Stimulated activated CD8-positive, alpha-beta memory T cell treated with anti-CD3 and anti-CD28 coated beads, Interleukin-4, amount 100 ng/mL, for 1 hour (primary cell): ENCODE measurements at places on chromosomes 7 and 10.

DNA sequence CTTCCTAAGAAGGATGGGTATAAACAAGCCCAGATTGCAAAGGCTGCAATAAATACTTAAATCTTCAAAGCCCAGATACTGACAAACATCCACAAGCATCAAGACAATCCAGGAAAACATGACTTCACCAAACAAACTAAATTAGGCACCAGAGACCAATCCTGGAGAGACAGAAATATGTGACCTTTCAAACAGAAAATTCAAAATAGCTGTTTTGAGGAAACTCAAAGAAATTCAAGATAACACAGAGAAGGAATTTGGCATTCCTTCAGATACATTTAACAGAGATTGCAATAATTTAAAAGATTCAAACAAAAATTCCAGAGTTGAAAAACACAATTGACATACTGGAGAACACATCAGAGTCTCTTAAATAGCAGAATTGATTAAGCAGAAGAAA, 23.0 kb downstream of the GSDME start:
- DNase-seq: no peak

- no peak for DNase-seq
Observed at GRCh38 chr10:22978287-22978686, 50.4 kb downstream of the ARMC3 start.

- no peak for DNase-seq
Observed at GRCh38 chr10:11113156-11113555, 95.5 kb downstream of the CELF2 start.

DNA sequence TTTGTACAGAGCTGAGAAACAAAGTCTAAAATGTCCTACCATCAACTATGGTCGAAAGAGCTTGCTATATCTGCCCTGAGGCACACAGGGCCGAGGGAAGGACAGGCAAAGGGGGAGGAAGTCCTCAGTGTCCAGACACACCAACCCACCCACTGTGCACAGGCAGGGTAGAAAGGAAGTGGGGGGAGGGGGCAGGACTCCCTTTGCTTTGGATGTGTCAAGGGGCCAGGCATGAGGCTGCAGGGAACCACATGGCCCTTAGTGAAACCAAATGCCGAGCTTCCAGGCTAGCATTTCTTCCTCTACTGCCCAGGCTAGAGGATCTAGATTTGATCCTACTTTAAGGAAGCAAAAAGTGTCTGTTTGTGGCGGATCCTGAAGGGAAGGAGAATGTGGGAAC, 28.6 kb downstream of the KCNH2 start:
- DNase-seq: no peak

DNA sequence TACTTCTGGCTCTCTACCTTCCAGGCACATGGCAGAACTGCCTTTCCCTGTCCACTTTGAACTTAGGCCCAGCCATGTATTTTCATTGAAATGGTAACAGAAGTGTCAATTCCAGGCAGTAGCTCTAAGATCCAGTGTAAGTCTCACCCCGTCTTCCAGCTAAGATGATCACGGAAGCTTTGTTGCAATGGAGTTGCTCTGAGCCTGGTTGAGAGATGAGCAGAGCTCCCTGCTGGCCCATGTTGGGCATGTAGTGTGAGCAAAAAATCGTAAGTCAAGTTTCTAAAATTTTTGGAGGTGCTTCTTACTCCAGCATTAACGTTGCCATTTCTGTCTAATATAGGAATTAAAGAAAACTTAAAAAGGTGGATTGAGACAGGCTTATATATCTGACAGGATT, 274.4 kb downstream of the IPMK start:
- DNase-seq: no peak

- DNase-seq: no peak
Observed at GRCh38 chr7:101947899-101948298, 130.5 kb downstream of the CUX1 start.

DNA sequence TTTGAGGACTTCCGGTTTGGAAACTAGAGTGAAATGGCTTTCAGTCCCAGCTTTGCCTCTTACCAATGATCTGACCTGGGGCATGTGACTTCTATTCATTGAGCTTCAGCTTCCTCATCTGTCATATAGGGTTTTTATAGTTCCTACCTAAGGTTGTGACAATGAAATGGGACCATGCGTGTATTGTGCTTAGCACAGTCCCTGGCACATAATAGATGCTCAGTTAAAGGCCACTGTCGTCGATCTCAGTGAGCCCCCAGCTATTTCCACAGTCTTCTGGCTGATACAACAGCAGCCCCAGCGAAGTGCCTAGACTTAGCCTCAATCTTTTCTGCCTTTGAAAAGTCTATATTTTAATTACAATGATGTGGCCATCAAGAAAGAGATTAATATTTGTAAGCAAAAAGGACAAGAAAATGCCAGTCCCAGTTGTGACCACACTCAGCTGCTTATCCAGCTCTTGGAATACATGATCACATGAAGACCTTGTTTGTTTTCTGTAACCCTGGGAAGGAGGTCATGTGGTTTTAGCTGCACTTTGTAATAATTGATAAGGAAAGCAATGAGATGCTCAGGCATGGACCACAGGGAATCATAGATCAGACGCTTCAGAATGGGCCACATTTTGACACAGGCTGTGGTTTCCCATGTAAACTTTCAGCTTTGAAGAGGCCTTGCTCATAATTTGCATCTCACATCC, 44.6 kb downstream of the VWA2 start:
- DNase-seq: no peak

DNA sequence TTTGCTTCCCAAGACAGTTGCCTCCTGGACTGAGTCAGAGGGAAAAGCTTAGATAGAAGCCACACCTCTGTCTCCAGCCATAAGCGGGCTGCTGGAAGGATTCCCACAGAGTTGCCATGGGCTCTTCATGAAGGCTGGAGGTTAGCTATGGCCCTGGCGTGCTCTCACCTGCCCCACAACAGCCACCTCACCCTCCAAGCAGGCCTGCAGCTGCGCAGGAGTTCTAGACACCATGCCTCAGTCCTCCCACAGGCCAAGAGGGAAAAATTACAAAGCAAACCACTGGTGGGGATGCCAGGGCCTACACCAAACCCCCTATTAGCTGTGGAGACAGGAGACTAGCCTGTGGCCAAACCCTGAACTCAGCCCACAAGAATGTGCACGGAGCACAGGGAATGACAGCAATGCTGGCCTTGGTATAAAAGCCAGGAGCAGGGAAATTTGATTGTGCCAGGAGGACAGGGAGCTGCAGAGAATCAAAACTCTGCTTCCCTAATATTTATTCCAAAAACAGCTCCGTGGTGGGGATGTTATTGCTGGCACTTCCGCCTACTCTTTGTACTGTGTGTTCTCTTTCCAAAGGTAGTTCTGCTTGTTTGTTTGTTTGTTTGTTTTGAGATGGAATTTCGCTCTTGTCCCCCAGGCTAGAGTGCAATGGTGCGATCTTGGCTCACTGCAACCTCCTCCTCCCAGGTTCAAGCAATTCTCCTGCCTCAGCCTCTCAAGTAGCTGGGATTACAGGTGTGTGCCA, 60.3 kb upstream of the STK17A start:
- no peak for DNase-seq

DNA sequence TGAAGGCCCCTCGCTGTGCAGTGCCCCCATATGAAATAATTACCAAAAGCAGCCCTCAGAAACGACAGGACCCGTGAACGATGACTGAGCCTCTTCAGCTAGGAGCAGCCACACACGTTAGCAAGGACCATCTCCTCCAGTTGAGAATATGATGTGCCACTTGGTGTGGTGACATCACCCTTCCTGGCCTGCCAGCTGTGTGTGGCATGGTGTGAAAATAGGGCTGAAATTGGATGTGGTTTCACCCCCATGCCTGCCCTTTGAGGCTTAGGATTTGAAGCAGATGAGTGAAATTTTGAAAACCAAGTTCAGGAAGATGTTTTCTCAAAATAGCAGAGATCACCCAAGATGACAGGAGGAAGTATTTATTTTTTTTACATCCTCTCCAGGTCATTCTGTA, 49.1 kb upstream of the BTBD16 start:
- DNase-seq: no peak

DNA sequence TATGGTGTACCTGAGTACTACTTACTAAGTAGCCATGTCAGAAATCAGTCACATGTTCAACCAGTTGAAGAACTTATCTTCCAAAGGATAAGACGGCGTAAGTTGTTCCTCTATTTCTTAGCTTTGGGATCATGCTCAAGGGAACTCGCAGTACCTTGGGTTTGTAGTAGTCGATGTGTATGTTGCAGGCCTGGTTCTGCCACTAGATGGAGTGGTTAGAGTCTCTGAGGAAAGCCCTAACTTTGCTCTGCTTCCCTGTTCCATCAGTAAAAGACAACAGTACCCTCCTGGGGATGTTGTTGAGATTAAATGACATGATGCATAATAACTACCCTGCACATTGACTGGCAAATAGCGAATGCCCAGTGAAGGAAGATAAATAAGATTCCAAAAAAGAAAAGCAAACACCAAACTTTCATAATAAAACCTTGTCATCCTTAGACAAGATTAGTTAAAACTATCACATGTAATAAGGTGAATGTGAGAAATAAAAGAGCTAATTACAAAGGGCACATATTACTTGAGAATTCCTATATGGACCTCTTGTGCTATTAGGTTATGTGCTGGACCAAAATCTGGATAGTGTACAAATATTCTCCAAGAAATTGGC, 165.9 kb downstream of the ABCA13 start:
- DNase-seq: no peak

DNA sequence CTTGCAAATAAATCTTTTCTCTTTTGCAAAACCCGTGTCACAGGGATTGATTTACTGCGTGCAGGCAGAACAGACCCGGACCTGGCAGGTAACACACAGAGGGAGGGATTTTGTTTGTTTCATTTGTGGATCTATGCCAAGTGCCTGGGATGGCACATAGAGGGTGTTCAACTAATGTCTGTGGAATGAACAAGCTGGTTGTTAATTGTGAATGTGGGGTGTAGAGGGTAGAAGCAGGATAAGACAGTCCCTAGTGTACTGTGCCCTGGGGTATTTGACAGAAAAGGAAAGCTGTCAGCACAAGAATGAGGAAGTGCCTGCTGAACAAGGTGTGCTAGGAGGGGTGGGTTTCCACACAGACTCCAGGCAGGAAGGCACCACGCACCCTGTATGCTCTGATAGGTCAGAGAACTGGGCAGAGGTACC, 331.8 kb downstream of the CALN1 start:
- no peak for DNase-seq

- no peak for DNase-seq
Observed at GRCh38 chr10:3729397-3729976, 55.5 kb downstream of the KLF6 start.

- DNase-seq: no peak
Observed at GRCh38 chr10:56632537-56632936, 271.5 kb upstream of the ZWINT start.

DNA sequence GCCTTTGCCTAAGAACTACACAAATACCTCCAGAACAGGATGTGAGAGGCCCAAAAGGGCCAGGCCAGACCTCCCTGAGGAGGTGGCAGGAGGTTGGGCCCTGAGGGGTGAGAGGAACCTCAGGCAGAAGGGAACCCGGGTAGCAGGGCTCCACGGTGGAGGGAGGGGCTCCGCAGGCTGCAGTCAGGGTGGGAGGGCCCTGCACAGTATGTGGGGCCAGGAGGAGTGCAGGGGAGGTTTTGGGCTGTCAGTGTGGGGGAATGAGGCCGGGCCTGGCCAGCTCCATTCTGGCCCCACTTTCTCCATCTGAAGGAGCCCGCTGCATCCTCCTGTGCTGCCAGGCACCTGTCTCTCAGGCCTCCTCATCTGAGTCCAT, 25.9 kb downstream of the DNAJB12 start:
- no peak for DNase-seq

- no peak for DNase-seq
Observed at GRCh38 chr7:91263384-91264045, 718 bp upstream of the FZD1 start.

- no peak for DNase-seq
Observed at GRCh38 chr10:89869592-89870156, 168.3 kb downstream of the KIF20B start.

- DNase-seq: no peak
Observed at GRCh38 chr10:84659497-84660439, 331.4 kb downstream of the CCSER2 start.

DNA sequence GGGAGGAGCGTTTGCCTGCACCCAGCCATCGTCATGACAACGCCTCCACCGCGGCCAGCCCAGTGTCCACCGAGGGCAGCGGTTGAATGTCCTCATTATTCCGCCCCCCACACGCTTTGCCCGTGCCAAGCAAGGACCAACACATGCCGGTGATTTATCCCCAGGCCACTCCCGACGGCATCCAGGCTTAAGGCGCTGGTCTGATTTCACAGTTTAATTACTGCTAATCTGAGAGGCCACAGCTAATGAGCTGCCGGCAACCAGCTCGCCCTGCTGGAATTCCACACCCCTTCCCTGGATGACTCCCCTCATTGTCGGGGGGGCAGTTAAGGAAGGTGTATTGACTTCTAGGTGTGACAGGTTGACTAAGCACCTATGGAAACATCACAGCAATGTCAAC, 432.3 kb downstream of the DNAJB6 start:
- no peak for DNase-seq

GRCh38 chr7:104964626-104965236, 49.3 kb upstream of the KMT2E start:
- DNase-seq: no peak

- DNase-seq: no peak
Observed at GRCh38 chr7:81367326-81367931, 402.4 kb downstream of the HGF start.

DNA sequence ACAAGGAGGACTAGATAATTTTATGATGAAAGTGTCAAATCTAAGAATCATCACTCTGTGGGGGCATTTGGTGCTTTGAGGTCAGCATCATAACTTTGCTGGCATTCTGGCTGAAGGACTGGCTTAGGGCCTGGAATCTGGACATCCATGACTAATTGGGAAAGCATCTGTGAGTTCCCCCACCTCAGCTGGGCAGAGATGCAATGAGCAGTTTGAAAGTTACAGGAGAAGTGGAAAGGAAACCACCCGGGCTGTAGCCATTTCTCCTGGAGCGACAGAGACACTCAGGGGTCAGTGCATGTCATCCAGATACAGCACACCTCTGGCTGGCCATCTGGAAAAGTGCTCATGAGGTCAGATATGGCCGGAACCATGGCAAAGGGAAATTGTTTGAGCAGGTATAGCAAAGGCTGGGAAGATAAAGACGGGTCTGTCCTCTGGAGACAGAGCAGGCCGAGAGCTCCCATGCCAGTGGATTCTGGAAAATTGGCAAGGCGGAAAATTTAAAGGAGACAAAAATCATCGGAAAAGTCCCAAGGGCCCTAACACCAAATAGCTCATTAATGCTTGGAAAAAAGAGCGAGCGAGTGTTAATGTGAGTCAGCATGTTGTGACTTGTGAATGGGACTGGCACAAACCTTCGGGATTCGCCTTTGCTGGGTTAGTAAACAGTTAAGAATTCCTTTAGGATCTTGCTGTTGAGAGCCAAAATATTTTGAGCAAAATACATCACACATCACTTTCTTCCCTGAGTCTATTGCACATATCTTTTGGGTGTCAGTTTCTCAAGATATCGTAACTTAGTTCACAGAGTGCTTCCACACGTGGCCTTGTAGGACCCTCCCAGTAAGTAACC, 188.4 kb upstream of the AGK start:
- DNase-seq: no peak

GRCh38 chr7:148306759-148307158, 283.8 kb upstream of the C7orf33 start:
- DNase-seq: no peak

- DNase-seq: no peak
Observed at GRCh38 chr7:90948085-90948484, 316.1 kb upstream of the FZD1 start.
